Right lobe of liver (tissue), 6 donors: ENCODE measurements at places on chromosomes 2 and 18.

DNA sequence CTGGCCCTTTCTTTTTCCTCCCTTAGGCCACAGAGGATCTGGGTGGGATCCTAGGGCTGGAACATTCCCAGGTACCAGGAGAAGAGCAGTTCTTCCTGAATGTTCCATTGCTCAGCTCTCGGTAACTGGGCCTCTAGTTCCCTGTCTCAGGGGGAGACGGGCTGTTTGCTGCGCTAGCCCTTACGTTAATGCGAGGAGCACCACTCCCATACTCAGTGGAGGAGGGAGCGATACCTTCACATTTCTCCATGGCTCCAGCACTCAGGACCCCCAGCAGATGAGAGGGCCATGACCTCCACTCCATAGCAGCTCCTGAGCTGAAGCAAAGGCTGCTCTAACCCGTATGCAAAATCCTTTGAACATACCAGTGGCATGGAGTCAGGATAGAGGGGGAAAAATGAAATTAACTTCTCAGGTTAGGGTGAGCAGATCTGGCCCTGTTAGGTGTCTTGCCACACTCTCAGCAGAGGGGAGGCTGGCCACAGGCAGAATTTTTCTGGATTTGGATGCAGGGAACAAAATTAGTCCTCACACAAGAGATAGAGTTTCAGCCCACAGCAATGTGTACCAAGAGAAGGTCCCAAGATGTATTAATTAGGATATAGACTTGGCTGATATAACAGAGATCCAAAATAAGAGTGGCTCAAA lies 206.7 kb downstream of the ZFP36L2 start:
- H3K4me1 ChIP-seq, result peaks cover 10% of the 10 kb centered on the region
- no peak overlapping the region for H3K4me3 ChIP-seq
- no peak for DNase-seq
- H3K36me3 ChIP-seq, result no peaks in the 10 kb centered on the region

GRCh38 chr2:39682066-39682692 lies 16.5 kb downstream of the TMEM178A start:
- DNase-seq, result no peak
- no peaks in the 10 kb centered on the region for H3K27me3 ChIP-seq
- no peak overlapping the region for H3K27ac ChIP-seq

DNA sequence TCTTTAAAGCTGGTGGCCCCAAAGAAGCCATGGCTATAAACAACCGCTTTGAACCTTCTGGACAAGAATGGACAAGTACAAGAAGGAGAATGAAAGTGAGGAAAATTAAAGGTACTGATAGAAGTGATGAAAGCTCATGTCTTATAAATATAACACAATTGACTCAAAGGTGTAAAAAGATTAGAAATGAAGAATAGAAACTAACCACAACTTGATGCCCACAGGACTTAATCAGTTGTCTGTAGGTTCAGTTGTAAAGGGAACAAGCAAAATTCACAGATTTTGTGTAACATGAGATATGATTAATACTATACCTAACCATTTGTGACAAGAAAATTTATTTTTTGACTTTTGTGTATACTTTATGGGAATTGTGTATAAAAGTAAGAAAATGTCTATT lies 135.7 kb downstream of the NUP35 start:
- H3K36me3 ChIP-seq, result no peaks in the 10 kb centered on the region
- no peaks in the 10 kb centered on the region for H3K4me1 ChIP-seq
- no peak for DNase-seq
- no peak overlapping the region for H3K4me3 ChIP-seq
- H3K27me3 ChIP-seq, result no peaks in the 10 kb centered on the region

DNA sequence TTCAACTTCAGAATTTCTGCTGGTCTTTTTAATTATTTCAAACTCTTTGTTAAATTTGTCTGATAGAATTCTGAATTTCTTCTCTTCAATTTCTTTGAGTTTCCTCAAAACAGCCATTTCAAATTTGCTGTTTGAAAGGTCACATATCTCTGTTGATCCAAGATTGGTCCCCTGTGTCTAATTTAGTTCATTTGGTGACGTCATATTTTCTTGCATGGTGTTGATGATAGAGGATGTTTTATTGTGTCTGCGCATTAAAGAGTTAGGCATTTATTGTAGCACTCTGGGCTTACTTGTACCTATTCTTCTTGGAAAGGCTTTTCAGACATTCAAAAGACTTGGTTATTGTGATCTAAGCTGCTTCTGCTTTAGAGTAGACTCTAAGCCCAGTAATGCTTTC lies 698.4 kb upstream of the LRRTM1 start:
- no peak for DNase-seq
- H3K4me1 ChIP-seq, result no peaks in the 10 kb centered on the region
- H3K27me3 ChIP-seq, result no peaks in the 10 kb centered on the region
- no peak overlapping the region for H3K4me3 ChIP-seq
- no peak overlapping the region for H3K27ac ChIP-seq

DNA sequence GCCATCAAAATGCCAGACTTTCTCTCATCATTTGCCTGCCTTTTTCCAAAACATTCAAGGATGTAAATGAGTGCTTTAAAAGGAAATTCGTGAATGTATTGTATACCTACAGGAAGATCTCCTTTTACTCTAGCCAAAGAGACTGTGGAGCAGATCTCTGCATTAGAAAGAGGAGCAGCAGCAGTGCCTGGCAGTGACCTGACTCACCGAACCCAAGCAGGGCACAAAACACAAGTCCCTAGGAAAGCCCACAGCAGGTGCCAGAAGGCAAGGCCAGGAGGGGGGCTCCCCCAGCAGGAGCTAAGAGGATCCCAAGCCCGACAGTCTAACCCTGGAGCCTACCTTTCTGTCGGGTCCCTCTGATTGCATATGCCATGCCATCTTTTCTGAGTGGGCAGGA lies 47.9 kb downstream of the L3MBTL4 start:
- no peak overlapping the region for H3K4me3 ChIP-seq
- peaks cover 40% of the 10 kb centered on the region for H3K4me1 ChIP-seq
- peak overlapping the region; percentile 26 for H3K27ac ChIP-seq
- H3K36me3 ChIP-seq, result no peaks in the 10 kb centered on the region
- DNase-seq, result no peak
